ENCODE measurements at places on chromosomes 1 and 21.
A peak's percentile ranks its signal among the peaks of the same experiment; 100 is the strongest.

DNA sequence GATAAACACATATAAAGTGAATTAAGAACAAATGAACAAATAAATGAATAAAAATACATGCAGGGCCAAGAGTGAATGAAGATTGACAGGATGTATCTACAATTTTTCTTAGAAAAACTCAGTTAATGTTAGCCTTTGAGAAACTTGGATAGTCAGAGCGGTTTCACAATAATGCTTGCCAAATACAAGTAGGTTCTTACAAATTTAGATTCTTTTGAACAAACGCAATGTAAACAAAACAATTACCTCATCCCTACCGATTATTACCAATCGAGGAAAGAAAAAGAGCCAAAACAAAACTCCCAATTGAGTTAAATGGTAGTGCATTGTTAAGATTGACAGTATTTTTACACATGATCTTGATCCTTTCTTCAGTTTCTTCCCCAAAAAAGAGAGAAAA lies 176.9 kb upstream of the DEPDC1 start:
- DNase-seq = no peak

- no peak for DNase-seq
Observed at GRCh38 chr1:15616373-15617172, 685 bp upstream of the DDI2 start.

DNA sequence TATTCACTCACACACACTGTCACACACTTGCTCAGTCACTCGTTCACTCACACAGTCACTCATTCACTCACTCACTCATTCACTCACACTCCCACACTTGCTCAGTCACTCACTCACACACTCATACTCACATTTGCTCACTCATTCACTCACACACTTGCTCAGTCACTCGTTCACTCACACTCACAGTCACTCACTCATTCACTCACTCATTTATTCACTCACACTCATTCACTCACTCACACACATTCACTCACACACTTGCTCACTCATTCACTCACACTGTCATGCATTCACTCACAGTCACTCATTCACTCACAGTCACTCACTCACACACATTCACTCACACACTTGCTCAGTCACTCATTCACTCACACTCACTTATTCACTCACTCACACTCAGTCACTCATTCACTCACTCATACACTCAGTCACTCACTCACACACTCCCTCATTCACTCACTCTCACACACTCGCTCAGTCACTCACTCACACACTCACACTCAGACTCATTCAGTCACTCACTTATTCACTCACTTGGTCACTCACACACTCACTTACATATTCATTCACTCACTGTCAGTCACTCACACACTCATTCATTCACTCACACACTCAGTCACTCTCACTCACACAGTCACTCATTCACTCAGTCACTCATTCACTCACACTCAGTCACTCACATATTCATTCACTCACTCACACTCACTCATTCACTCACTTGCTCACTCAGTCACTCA lies 167.0 kb upstream of the C1orf174 start:
- DNase-seq = no peak

DNA sequence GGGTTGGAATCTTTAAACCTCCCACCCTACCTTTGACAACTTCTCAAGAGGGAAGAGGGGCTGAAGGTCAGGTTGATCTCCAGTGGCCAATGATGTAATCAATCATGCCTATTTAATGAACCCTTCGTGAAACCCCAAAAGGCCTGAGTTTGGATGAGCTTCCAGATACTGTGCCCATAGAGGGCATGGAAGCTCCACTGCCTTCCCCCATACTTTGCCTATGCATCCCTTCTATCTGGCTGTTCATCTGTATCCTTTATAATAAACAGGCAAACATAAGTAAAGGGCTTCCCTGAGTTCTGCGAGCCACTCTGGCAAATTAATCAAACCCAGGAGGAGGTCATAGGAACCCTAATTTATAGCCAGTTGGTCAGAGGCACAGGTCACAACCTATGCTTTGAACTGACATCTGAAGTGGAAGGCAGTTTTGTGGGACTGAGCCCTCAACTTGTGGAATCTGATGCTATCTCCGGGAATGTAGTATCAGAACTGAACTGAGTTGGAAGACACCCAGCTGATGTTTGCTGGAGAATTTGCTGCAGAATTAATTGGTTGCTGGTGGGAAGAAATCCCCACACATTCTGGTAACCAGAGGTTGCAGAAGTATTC lies 24.8 kb downstream of the S100A10 start:
- DNase-seq = no peak

DNA sequence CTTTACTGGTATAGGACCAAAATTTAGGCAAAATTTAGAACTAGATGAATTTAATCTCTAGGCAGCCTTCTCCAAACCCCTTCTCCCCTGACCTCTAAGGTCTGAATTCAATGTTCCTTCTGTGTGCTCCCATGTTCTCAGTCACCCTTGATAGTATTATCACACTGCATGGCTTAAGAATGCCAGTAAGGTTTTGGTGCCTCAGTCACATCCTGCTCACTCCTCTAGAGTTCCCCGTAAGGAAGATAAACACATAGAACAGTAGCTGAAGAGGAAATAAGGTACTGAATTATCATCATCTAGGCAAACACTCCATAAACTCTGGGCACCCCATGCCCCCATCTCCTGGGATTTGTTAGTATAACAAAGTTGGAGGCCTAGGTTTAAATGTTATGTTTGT lies 18.2 kb downstream of the PRRX1 start:
- DNase-seq = no peak

- no peak for DNase-seq
Observed at GRCh38 chr1:223472057-223472456, 78.8 kb downstream of the CCDC185 start.

DNA sequence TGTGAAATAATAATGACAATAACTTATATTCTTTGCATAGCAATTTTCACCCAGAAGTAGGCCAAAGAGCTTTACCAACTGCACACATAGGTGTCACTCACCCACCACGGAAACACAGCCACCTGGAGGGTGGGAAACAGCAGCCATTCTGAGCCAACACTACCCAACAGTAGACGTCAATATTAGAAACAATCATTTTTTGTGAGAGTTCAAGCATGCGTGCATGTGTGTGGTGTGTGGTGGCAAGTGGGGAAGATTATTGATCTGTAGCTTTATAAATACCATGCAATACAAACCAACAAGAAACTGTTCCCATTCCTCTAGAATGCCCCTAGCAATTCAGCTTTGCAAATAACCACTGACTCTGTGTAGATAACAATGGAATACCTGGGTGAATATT lies 19.1 kb downstream of the PROX1 start:
- DNase-seq = no peak

- no peak for DNase-seq
Observed at GRCh38 chr21:15121655-15122120, 56.9 kb upstream of the NRIP1 start.

- no peak for DNase-seq
Observed at GRCh38 chr1:50699795-50700194, 260.3 kb downstream of the FAF1 start.

DNA sequence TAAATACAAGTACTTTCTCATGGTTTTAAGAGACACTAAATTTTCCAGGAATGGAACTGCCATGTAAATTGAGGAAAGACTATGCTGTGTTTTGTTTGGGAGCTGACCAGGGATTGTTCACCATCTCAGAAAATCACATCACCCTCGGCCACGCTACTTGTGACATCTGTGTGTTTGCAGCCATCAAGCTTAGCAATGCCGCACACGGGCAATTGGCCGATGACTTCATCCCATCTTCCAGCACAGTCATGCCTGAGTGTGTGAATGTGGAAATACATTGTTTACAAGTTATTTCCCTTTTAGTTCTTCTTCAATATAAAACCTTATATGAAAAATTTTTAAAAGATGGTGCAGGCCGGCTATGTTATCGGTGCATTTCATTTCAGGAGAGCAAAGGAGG lies 121.6 kb downstream of the GLIS1 start:
- DNase-seq = no peak

- no peak for DNase-seq
Observed at GRCh38 chr1:248782416-248783141, 27.0 kb upstream of the LYPD8 start.

- DNase-seq = peak; percentile 51
Observed at GRCh38 chr1:39091845-39092645, 65.9 kb downstream of the NDUFS5 start.

GRCh38 chr1:29591601-29592260 lies 355.4 kb downstream of the PTPRU start:
- no peak for DNase-seq

- DNase-seq = no peak
Observed at GRCh38 chr1:208910161-208910560, 666.0 kb upstream of the PLXNA2 start.

- DNase-seq = no peak
Observed at GRCh38 chr1:241614144-241614543, 26.0 kb downstream of the CHML start.

DNA sequence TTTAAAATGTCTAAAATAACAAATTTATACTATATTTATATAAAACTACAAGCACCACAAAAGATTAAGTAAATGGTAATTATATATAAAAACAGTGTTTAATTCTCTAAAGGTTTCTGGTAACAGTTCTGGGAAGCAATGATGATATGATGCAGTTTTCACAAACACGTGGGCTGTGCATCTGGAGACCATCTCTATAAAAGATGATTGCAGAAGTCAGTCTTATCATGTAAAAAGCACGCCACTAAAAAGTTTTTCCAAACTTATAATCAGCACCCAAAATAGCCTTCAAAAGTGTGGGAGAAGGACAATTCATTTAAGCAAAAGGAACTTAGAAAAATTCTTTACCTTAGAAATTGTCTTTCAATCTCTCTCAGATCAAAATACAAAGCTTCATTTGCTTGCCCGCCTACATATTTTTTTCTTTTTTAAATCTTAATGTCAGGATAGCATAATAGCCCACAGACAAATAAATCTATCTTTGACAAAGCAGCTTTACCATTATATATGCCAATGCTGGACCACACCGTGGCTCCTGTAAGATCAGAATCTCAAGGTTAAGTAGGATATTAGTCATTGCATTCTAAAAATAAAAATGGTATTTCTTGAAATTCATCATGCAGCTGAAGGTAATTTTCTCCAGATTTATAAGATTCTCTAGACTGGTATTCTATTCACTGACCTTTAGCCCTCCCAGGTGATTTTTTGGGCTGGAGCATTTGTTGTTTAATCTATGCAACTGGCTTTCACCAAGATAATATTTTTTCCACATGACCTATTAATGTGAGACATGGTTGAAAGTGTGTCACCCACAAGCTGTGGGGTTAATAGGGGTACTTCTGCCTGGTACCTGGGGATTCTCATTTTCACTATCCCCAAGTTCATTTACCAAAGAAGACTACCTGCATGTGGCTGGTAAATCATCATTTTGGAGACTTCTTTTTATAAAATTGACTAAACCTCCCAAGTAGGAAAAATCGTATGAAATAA lies 189.6 kb upstream of the ST6GALNAC5 start:
- DNase-seq = no peak

DNA sequence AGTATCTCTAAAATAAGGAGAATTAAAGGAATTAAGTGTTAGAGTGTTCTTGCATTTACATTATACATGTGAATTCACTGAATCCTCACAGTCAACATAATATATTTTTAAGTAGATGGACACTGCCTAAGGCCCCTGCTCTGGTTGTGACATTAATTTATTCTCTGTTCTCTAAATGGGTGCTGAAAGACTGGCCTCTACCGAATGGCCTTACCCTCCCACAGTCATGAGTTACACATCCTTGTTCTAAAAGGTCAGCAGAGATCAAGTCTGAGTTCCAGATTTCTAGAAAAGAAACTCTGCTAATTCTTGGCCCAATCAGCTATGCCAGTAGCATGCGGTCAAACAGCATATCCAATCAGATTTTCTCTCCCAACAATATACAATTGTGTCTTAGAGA lies 193.2 kb downstream of the TM2D1 start:
- DNase-seq = no peak

GRCh38 chr1:64469116-64469976 lies 583 bp upstream of the CACHD1 start:
- no peak for DNase-seq

GRCh38 chr1:1598720-1599029 lies 1.3 kb downstream of the FNDC10 start:
- no peak for DNase-seq

GRCh38 chr1:20359451-20360330 lies 69.0 kb downstream of the VWA5B1 start:
- peak; percentile 81 for DNase-seq

GRCh38 chr1:185402930-185403329 lies 85.9 kb upstream of the IVNS1ABP start:
- DNase-seq = no peak

- DNase-seq = no peak
Observed at GRCh38 chr1:6001992-6002576, 9.9 kb upstream of the NPHP4 start.

- DNase-seq = no peak
Observed at GRCh38 chr1:197486946-197487345, 218.9 kb downstream of the CRB1 start.

DNA sequence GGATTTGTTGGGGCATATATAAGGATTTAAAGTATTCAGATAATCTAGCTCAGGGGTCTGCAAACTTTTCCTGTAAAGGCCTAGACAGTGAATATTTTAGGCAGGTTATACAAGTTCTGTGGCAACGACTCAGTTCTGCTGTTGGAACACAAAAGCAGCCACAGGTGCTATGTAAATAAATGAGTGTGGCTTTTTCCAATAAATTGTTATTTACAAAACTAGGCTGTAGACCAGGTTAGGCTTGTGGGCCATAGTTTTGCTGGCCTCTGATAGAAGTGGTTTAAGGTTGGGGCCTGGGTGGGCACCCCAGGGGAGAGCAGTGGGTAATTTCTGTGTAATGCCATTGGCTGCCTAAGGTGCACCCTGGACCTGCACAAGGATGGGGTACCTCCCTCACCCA lies 16.9 kb upstream of the IGFN1 start:
- DNase-seq = no peak

DNA sequence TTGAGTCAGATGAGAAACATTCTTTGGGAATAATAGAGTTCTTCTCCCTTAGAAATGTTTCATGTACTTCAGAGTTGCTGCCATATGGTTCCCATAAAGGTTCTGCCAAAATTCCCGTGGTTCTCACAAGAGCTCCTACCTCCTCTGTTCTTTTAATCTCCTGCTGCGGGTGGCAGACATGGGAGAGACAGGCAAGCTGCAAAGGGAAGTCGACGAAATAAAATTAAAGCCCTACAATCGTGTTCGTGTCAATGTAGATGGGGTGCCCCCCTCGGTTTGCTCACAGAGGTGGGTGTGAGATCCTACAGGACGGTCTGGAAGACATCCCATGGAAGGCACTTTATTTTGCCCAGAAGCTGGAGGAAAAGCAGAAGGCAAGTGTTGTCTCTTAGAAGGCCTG lies 276.0 kb downstream of the RWDD3 start:
- DNase-seq = no peak

DNA sequence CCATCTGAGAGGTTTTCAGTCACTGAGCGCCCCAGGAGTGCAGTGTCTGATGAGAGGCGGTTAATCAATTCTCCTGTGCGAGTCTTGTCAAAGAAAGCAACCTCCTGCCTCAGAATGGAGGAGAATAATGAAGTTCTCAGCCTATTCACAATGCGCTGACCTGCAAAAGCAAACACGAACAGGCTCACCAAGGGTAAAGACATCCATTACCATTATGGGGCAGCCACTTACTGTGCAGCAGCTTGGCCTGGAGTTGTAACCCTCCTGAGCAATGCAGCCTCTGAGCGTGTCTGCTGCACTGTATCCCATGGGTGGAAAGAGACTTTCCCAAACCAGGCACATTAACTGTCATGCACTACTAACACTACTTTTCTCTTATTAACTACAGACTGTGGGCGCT lies 11.0 kb downstream of the ABCB10 start:
- no peak for DNase-seq

GRCh38 chr21:43979654-43980053 lies 32.5 kb upstream of the TRAPPC10 start:
- no peak for DNase-seq

Data from activated CD4-positive, alpha-beta T cell treated with anti-CD3 and anti-CD28 coated beads, Interleukin-2, amount 50 U/mL, for 16 hours (primary cell).